MCF 10A (cell line): ENCODE measurements at places on chromosomes 2 and 18.
A peak's percentile ranks its signal among the peaks of the same experiment; 100 is the strongest.

DNA sequence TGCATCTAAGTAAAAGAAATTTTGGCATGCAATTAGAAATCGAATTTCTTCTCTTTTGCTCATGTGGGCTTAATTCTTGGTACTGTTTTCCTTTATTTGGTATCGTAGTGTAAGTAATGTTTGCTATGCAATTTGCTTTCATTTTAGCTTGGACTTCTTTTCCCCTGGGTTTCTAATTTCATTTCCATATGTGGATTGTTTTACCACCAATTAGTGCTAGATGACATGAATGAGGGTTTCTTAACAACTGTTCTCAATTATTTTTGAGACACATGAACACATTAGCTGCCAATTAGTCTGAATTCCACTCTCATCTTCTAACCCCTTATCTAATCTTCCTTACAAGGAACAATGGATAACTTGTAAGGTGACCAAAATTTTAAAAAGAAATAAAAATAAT, 1047.2 kb upstream of the PIK3C3 start:
- DNase-seq, result no peak

DNA sequence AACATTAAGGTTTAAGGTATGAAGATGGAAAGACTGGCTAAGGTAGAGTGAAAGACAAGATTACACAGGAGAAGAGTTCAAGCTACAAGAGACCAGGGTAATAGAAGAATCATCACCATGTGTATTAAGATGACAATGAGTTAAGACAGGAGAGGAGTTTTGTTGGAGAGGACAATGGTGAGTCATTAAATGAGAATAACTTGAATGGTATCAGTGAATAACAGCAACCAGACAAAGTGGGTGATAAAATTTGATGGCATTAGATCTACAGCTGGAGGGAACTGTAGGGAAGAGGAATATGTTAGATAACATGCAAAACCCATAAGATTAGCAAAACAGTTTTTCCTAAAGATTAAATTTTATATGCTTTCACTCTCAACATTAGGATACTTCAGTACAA, 18.8 kb upstream of the ENOSF1 start:
- DNase-seq, result no peak

GRCh38 chr2:217160978-217161973, 301.4 kb upstream of the TNP1 start:
- no peak for DNase-seq

- peak; percentile 83 for DNase-seq
Measured at GRCh38 chr2:101741775-101742520, 44.4 kb downstream of the MAP4K4 start.

GRCh38 chr2:228845162-228845925, 425.7 kb downstream of the PID1 start:
- DNase-seq, result no peak

DNA sequence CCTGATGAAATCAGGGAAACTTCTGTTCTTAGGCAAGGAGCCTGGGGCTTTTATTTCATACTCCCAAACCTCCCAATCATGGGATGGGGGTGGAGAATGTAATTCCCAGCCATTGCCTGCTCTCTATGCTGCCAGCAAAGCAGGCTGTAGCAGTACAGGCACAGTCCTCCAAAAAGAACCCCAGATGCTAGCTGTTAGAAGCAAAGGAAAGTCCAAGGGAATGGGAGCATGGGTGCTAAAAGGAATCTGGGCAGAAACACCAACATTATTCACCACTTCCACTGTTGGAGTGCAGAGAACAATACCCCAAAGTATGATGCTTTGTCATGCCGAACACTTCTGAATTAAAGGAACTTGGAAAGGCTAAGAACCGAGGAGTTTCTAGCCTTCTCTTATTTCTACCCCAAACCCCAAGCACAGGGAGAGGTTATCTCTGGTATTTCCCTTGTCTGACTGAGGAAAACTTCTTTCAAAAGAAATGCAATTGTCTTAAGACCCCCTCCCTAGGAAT, 24.7 kb downstream of the MDH1 start:
- peak; percentile 1 for DNase-seq

DNA sequence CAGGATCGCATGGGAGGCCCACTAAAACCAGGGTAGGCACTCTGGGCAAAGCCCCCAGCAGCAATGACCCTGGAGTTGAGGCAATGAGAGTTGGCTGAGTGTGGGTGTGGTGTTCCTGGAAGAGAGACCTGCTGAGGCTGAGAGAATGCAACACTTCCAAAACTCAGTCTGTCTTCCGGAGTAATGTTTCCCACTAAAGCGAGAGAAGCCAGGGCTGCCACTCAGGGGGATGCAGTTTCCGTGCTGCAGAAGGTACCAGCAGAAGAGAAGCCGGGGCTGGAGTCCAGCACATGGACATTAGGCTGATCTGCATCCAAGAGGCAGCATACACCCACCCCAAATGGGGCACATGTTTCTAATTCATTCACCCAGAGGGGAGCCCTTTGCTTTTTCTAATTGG, 127.2 kb upstream of the ARHGAP28 start:
- no peak for DNase-seq

DNA sequence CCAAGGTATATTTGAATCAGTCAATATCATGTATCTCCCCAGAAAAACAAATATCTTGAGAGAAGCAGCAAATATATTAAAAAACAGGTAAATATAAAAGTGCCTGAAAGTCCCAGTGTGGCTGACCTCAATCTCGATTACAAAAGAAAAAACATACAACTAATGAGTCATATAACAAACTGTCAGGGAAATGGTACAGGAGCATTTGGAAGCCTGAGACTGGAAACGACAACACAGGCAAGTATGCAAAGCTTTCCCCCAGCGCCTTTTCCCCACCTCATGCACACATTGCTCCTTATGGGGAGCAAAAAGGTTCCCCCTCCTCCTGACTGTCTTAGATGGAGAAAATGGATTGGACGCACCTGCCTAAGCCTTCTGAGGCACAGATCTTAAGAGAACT, 230.7 kb downstream of the TMX3 start:
- peak; percentile 43 for DNase-seq

GRCh38 chr18:8661754-8662559, 43.4 kb upstream of the MTCL1 start:
- no peak for DNase-seq

DNA sequence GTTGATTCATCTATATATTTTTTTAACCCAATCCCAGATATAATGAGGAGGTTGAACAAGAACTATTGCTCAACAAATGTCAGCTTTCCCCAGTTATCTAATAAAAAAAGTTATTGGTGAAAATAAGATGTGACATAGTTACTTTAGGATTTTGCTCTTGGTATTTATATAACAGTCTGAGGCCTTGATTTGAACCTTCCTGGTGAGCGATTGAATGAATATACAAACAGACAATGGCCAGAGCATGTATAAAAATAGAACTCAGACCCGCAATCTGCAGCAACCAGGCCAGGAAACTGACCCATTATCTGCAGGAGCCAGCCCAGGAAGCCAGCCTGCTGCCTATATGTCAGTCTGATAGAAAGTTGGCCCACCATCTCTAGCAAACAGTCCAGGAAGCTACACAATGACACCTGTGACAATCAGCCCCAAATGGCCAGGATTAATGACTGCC, 81.6 kb downstream of the HS6ST1 start:
- DNase-seq, result no peak

GRCh38 chr18:79069717-79070151, 540 bp downstream of the ATP9B start:
- DNase-seq, result peak; percentile 43

- DNase-seq, result peak; percentile 18
Measured at GRCh38 chr2:223976635-223977226, 19.5 kb downstream of the MRPL44 start.

DNA sequence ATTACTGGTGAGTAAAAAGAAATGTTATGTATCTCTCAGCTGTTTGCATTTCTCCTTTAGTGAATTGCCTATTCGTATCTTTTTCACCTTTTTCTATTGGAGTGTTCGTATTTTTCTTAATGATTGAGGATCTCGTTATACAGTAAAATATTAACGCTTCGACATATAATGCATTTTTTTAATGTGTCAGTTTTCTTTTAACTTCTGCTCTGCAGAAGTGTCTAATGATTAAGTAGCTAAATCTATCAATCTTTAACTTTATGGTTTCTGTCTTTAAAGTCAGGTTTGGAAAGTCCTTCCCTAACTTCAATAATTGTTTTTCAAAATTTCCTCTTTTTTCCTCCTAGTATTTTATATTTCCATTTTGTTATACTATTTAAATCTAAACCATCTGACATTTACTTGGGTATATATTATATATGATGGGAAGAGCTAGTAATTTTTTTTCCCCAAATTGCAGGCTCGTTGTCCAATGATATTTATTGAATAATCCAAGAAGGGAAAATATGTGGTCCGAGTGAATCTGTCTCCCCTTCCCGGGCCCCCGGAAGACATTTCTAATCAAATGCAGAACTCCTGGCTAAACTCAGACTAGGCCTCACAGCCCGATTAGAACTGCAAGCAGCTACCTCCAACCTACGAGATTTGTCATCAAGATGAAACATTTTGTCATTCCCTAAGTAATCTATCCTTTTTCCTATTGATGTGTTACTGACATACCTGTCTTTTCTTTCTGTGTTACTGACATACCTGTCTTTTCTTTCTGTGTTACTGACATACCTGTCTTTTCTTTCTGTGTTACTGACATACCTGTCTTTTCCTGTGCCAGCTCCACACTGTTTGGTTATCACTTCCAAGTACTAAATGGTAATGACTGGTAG, 17.2 kb downstream of the PCBP1 start:
- no peak for DNase-seq

GRCh38 chr2:85413592-85414420, 3.6 kb upstream of the CAPG start:
- DNase-seq, result peak; percentile 65

- DNase-seq, result peak; percentile 97
Measured at GRCh38 chr2:232854082-232854481, 16.0 kb upstream of the SNORC start.

DNA sequence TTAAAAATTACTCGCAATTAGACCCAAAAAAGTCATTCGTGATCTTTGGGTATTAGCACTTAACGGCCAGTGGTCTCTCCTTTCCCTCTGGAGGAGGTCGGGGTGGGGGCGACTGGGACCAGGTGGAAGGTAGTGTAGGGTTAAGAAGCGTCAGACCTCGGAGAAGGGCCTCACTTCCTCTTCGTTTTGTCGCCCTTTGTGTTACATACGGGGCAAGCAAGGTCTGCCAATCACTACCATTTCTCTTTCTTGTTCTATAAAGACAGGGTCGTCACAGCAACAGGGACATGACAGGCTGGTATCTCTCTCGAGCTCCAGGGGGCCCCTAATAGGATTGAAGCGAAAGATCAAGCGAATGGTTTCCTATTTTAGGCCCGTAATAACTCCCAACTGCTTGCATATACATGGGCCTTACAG, 136.6 kb downstream of the INSIG2 start:
- DNase-seq, result no peak

DNA sequence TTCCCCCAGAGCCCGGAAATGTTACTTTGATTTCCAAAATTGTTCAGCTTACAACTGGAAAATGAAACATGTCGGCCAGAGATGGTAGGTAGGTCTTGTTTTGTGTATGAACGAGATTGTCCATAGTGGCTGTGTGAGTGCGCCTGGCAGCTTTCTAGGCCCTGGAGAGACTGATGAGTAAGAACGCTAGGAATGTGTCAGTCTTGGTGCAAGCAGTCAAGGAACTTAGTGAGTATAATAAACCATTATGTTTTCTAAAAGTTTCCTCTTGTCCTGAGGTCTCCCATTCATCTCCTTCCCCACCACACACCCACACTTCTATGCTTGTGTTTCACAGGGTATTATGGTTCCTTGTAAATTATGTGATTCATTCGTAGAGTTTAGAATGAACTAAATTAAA, 234.2 kb downstream of the CDH2 start:
- DNase-seq, result peak; percentile 35

DNA sequence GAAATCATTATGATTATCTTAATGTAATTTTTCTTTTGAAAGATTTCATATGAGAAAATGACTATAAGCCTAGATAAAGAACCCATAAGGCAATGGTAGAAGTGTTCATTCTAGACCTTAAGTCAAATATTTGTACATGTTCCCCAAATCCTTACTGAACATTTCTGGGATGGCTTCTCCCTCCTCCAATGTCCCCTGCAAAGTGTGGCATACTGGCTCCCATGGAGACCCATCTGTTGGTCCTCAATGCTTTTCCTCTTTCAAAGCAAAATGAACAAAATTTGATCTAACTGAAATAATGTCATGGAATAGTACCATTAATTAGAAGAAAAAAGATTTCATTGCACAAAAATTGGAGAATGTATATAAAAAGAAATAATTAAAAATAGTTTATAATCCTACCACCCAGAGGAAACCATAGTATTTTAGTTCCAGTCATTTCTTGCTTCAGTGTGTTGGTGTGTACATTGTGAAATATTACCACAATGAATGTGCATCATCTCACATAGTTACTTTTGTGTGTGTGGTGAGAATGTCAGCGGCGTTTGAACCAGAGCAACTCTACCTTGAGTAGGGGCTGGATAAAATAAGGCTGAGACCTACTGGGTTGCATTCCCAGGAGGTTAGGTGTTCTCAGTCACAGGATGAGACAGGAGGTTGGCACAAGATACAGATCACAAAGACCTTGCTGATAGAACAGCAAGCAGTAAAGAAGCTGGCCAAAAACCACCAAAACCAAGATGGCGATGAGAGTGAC, 181.3 kb downstream of the UXS1 start:
- DNase-seq, result no peak

- no peak for DNase-seq
Measured at GRCh38 chr2:223147431-223147830, 95.4 kb downstream of the KCNE4 start.

DNA sequence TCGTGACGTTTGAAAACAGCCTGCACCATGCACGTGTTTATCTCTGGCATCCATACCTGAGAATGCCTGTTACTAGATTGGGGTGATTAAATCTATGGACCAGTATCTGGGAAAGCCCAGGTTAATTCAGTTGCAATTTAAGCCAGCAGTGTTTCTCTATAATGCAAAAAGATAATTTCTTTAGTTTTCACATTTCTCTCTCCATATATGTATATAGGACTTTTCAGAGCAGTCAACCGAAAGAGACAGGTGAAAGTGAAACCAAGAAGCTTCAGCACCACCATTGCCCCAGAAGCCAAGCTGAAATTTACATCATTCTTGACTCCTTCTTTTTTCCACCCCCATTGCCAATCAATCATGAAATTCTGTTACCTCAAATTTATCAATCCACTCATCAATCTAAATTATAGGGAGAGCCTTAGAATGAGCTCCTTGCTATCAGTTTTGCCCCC, 2.7 kb upstream of the LRP2 start:
- DNase-seq, result peak; percentile 11

GRCh38 chr2:56109994-56110393, 73.8 kb upstream of the CCDC85A start:
- DNase-seq, result no peak

GRCh38 chr18:58527285-58527951, 101.5 kb downstream of the ALPK2 start:
- DNase-seq, result no peak

DNA sequence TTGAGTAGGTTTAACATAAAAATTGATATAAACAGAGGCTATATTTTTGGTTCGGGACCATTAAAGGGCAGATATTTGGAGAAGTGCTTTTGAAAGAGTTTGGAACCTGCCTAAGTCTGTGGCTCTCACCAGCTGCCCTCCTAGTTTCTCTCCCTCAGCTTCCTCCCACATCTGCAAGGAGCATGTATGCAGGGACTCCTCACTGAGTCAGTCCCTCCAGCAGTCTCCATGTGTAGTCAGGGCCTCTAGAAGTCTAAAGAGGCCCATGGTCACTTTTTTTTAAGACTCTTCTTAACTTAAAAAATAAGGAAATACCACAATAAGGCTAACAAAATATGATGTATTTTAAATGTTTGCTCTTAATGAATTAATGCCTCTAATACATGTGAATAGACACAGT, 220.0 kb upstream of the TANK start:
- DNase-seq, result no peak

- DNase-seq, result no peak
Measured at GRCh38 chr2:218161644-218162043, 5.1 kb downstream of the CXCR1 start.
